HEK293T (cell line): ENCODE measurements at places on chromosomes 12 and 14.

DNA sequence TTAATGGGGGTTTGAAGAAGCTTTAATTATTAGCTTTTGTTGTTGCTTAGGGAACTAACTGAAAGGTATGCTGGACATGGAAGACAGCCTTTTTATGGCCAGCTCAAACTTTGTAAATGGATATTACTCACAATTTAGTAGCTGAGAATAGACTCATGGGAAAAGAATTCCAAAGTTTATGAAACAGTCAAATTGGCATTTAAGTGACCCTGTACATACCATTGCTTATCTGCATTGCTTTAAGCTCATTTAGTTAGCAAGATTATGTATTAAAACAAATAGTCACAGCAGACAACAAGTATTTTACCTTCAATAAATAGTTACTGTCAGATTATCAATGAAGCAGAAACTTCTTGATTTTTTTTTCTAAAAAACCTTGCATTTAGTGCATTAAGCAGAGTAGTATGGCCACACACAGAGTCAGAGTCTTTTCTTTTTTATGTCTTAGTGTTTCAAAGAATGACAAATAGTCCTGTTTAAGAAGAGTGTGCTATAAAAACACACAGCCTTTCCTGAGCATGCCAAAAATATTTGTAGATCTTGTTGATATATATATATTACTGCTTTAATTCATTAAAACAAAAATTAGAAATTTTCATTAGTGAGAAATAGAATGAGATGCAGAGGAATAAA is 102.2 kb downstream of the TTC6 start:
- DNase-seq: no peak

DNA sequence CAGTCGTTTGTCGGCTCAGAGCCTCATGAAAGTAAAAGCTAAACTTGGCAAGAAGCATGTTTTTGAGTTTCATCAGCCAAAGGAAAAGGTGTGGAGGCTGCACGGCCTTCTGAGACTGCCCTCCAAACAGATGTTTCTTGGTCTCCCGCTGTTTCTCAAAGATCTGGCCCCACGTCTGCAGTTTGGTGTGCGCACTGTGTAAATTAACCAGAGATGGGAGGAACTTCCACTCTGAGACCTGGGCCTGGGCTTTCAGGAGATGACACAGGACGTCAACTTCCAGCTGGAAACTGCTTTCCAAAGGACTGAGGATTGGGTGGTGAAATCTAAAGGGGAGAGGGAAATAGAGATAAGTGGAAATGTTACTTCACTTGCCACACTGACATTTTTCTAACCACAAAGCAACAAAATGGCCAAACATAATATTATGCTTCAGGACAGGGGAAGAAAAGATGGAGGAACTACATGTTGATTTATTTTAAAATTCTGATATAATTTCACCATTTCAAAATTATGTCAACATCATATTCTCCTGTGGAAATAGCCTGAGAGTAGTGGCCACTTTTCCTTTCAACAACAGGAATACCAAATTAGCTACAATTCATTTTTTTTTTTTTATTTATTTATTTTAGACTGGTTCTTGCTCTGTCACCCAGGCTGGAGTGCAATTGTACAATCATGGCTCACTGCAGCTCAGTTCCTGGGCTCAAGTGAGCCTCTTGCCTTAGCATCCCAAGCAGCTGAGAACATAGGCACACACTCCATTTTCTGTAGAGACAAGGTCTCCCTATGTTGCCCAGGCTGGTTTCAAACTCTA is 27.6 kb downstream of the KICS2 start:
- no peak for DNase-seq

DNA sequence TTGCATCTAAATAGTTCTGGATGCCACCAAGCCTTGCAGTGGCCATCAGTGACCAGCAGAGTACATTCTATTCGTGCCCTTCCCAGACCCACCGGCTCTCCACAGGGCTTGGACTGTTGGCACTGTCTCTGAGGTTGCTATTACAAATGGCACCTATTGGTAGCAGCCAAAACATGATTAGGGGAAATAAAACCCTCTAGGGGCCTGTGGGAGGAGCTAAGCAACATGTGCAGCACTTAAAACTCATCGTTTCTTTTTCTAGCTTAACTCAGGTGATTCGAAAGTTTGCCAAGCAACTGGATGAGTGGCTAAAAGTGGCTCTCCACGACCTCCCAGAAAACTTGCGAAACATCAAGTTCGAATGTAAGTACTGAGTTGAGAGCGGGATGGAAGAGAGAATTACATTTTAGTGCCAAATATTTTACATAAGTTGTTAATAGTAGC is 65.4 kb upstream of the RIC8B start:
- peak; percentile 34 for DNase-seq

DNA sequence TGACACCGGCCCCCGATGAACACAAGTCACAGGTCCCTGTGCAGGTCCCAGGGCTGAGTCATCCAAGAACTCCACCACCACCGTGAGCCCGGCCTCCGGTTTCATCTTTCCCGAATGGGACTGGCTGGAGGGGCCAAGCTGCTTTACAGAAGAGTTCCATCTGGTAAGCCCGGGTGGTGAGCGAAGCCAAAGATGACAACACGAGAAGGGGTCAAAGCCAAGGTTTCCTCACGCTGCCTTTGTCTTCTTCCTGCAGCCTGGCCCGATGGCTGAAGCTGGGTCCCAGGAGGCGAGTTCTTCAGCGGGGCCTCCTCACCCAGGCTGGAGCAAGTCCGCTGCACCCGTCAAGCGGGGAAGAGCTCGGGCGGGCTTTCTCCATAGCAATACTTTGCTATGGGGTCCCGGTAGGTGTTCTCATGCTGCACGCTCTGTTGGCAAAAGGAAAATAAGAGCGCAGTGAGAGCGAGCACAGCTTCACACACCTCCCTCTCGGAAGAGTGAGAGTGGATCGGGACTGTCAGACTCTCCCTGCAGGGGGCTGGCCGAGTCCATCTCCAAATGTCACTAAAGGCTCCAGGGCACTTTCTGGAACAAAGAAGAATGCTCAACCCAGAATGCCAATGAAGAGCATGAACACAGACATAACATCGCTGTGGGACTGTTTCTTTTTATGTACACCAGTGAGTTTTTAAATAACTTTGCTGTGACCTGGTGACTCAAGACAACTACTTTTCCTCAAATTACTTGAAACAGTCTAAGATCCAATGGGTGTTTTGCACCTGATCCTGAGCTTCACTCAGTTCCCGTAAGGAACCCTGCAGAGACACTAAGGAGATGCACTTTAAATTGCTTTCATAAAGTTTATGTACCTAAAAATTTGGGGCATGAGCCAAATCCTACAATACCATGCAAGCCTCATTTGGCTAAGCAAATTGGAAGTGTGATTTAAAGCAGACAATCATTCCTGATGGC is 20.1 kb downstream of the SPRING1 start:
- peak; percentile 49 for DNase-seq

- no peak for DNase-seq
Observed at GRCh38 chr14:45145214-45145613, 9.5 kb downstream of the FANCM start.

- DNase-seq: no peak
Observed at GRCh38 chr12:104707194-104707593, 250.4 kb downstream of the CHST11 start.

DNA sequence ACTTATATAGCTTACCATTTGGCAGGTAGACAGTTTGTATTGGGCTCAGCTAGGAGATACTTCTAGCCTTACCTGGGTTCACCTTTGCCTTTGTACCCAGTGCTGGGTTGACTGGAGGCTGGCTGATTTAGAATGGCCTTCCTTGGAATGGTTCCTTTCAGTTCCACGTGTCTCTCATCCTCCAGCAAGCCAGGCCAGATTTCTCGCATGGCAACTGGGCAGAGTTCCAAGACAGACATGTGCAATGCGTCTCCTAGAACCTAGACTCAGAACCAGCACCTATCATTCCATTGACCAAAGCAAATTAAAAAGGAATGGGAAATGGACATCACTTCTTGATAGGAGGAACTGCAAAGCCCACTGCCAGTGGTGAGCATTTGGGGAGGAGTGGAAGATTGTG is 79.1 kb upstream of the BDKRB2 start:
- no peak for DNase-seq

DNA sequence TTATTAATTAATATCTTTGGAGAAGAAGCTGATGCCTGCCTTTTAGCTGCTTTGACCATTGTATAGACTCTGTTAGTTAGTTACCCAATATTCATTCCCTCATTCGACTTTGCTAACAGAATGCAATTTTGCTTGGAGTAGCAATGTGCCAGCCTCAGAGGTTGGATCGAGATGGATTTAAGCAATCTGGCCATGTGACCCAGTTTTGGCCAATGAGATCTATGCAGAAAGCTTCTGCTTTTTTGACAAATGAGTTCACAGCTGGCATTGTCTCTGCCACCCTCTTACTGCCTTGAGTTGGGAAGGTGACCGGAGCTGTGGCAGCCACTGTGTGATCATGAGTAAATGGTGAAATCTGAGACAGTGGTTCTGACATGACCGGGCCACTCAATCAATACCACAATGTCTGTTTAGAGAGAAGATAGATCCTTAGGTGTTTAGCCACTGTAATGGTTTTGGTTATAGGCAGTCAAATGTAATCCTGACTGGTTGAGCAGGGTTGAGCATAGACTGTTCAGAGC is 74.9 kb upstream of the MED13L start:
- DNase-seq: no peak

GRCh38 chr12:123754041-123754772 is 7.9 kb upstream of the DNAH10 start:
- DNase-seq: no peak

- DNase-seq: no peak
Observed at GRCh38 chr14:100544506-100545141, 42.6 kb downstream of the BEGAIN start.

- no peak for DNase-seq
Observed at GRCh38 chr14:95056476-95056875, 100.9 kb downstream of the DICER1 start.

DNA sequence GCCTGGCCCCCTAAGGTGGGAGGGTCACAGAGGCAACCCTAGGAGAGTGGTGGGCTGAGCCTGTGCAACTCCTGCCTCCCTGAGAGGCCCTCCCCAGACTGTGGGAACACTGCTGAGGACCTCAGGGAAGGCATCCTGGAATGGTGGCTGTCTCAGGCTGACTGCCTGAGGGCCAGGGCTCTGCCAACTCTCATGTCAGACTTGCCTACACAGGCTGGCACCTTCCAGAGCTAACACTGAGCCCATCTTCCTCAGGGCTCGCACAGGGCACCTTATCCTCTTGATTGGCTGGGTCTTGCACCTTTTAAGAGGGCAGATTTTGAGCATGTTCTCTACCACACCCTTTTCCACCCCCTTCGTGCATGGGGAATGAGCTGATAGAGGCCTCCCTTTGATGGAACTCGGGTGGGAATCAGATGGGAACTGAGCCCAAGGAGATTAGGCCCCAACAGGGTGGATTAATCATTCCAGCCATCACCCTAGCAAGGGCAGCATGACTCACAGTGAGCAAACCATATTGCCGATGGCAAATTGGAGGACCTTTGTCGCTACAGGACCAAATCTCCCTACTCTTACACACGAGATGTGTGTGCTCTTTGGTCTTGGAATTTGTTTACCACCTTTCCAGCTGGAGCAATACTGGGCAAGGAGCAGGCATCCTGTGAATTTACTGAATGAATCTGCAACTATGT is 702.8 kb downstream of the VRK1 start:
- DNase-seq: no peak

DNA sequence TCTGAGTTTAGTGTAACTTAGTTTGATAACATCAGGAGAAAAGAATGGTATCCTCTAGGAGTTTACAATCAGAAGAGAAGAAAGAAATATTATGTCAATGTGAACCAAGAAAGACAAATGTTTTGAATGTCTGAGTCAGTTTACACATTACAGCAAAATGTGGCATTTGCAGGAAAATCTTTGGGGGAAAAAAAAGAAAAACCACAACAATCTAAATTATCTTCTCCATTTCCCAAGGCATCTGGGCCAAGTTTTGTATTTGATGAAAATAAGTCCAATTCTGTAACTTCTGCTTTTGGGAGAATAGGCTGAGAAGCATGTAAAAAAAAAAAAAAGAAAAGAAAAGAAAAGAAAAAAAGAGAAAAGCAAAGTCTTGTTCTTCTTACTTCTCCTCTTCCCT is 58.8 kb upstream of the FLRT2 start:
- no peak for DNase-seq

DNA sequence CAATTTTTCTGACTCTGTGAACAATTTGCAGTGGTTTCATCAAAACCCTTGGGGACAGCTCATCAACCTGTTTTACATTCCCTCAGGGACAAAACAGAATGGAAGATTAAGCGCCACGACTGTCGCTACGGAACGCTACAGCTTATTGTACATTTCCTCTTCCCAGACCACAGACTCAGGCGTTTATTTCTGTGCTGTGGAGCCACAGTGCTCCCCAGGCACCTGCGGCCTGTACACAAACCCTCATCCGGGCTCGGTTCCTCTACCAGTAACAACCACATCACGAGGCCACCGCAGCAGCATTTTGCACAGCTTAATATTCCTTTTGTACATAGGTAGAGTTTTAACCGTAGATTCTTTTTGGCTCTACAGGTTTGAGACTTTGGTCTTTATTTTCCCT is 397.4 kb upstream of the OR4E1 start:
- DNase-seq: no peak

- DNase-seq: no peak
Observed at GRCh38 chr12:119627019-119627643, 33.6 kb downstream of the TMEM233 start.

- no peak for DNase-seq
Observed at GRCh38 chr12:110578694-110579534, 4.2 kb downstream of the PPTC7 start.

GRCh38 chr12:107251288-107251687 is 157.9 kb upstream of the CRY1 start:
- DNase-seq: no peak

- DNase-seq: no peak
Observed at GRCh38 chr12:12784911-12785814, at the start of gene APOLD1. APOLD1 (plus strand) TSS chr12:12785659; CDS start chr12:12785692, 33 bp downstream.

DNA sequence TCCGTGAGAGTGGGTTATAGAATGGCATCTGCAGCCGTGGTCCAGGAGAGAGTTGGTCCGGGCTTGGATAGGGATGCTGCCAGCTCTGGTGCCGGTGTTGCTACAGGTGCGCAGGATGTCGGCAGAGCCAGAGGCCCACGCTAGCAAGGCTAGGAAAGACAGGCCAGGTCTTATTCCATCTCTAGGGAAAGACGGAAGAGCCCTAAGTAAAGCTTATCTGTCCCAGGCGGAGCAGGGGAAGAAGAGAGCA is 485 bp upstream of the PSME1 start:
- no peak for DNase-seq

DNA sequence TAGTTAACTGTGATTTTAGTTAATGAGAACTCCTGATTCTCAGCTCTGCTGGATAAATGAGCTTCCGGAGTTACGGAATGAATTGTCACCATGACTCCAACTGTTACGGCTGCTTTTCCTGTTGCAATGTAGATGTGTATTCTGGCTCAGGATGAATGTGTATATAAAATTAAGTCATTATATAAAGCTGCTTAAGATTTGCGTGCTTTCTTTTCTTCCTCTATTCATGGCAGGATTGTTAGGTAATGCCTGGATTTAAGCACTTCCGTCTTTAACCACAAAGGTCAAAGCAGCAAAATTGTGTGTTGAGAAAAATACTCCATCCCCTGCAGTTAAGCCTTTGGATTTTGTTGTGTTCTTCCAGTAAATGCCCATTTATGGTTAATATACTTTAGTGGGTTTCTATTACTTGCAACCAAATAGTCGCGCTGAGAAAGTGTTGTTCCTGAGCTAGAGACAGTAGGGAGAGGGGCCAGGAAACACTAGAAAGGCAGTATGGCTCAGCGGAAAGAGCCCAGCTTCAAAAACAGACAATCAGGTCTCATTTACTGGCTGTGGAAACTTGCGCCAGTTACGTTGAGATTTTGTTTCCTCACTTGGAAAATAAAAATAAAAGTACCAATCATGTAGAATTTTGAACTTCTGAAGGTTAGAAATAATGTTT is 9.4 kb upstream of the CCDC175 start:
- DNase-seq: no peak
